Type B pancreatic cell (in vitro differentiated cells): ENCODE measurements at places on chromosomes 16 and 17. TPM values are rescaled to one million over a fixed set of nuclear protein-coding genes. Genes with fewer than 3 reads are reported as not detected.

Gene OR4D1
- not detected in 2 replicates for total RNA-seq

Gene NCBP3
- total RNA-seq, result 54.9 and 58.2 TPM in 2 replicates

Gene WRAP53
- total RNA-seq, result 10.2 and 22.1 TPM in 2 replicates

Gene LRRC37A
- total RNA-seq, result 2.3 and 3.8 TPM in 2 replicates

Gene CTRB1
- not detected in 2 replicates for total RNA-seq

Gene FAM20A
- total RNA-seq, result 11.5 and 24.8 TPM in 2 replicates

Gene SMPD3
- total RNA-seq, result 4.5 and 9.8 TPM in 2 replicates

Gene SEPTIN12
- total RNA-seq, result not detected in 2 replicates

Gene PDE6G
- total RNA-seq, result 0.97 TPM in 1 of 2 replicates, not detected in the other

Gene SULT1A3
- 27.7 and 33.0 TPM in 2 replicates for total RNA-seq

Gene MT1G
- total RNA-seq, result 2.8 and 4.8 TPM in 2 replicates

DNA sequence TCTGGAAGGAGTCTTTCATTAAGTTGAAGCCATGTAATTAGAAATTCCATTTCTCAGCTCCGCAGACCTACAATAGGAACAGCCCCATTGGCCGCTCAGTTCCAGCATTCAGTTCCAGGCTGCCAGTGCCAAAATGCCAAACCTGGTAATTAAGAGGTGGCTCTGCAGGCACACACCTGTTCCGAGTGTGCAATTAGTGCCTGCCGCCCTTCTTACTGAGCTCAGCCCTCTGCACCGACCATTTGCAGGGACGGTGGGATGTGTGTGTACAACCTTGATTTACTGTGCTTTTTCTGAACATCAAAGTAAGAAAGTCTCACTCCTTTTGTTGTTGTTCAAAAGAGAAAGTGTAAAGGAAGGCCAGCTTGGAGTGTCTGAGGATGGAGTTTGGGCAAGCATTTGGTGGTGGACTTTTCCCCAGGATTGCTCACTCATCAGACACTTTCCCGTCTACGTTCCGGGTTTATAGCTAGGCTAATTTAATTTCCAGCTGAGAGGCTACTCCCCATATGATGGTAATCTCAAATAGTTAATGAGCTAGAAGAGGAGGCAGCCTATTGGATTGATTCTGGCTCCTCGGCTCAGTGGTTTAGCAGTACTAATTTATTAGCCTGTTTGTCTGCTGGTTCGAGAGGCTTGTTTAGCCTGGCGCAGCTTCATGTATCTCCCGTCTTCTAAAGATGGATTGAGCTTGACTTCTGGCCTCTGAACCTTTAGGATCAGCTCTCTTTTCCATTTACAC, 20.0 kb downstream of the HS3ST3B1 start:
- H3K27me3 ChIP-seq, result peaks cover 29% of the 10 kb centered on the region
- peaks cover 3% of the 10 kb centered on the region for H3K36me3 ChIP-seq
- DNase-seq, result no peak
- H3K27ac ChIP-seq, result no peak overlapping the region

DNA sequence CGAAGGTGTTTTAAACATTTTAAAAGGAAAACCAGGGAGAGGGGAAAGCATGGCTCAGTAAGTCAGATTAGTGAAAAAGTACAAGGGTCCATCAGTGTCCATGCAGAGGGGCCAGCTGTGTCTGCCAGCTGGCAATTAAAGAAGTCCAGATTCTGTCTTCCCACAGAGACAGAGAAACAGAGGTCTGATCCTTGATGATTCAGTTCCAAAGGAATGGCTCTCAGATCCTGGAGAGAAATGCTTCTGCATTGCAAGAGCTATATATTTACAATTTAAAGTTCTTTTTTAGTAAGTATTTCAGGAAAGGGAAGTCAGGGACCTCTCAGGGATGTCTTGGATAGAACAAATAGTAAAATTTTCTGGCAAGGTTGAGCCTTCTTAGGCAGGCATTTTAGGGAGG, 56.2 kb downstream of the HSD17B2 start:
- no peak overlapping the region for H3K4me3 ChIP-seq
- no peaks in the 10 kb centered on the region for H3K36me3 ChIP-seq
- H3K4me1 ChIP-seq, result no peaks in the 10 kb centered on the region
- DNase-seq, result no peak

DNA sequence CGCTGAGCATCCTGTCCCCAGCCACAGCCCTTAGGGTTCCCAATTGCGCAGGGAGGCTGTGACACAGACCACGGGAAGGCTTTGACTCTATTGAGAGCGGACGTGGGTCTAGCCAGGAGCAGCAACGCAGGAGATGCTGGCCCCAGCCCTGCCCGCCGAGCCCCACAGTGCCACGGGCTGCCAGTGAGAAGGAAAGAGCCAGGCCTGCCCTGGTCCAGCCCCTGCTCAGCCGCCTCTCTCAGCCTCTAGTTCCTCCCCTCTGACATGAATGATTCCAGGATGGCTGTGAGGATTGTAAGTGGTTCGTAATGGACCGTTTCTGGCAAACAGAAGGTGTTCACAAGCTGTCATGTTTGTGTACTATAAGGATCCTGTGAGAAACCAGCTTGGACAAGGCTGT, 2.5 kb downstream of the BHLHA9 start:
- H3K27me3 ChIP-seq, result peaks cover 22% of the 10 kb centered on the region
- H3K4me1 ChIP-seq, result peaks cover 4% of the 10 kb centered on the region
- DNase-seq, result no peak

GRCh38 chr17:42784811-42785592, 4.6 kb downstream of the WNK4 start:
- H3K4me1 ChIP-seq, result peaks cover 6% of the 10 kb centered on the region
- H3K36me3 ChIP-seq, result peaks cover 6% of the 10 kb centered on the region
- no peak for DNase-seq
- no peak overlapping the region for H3K27ac ChIP-seq
- H3K27me3 ChIP-seq, result peaks cover 55% of the 10 kb centered on the region

DNA sequence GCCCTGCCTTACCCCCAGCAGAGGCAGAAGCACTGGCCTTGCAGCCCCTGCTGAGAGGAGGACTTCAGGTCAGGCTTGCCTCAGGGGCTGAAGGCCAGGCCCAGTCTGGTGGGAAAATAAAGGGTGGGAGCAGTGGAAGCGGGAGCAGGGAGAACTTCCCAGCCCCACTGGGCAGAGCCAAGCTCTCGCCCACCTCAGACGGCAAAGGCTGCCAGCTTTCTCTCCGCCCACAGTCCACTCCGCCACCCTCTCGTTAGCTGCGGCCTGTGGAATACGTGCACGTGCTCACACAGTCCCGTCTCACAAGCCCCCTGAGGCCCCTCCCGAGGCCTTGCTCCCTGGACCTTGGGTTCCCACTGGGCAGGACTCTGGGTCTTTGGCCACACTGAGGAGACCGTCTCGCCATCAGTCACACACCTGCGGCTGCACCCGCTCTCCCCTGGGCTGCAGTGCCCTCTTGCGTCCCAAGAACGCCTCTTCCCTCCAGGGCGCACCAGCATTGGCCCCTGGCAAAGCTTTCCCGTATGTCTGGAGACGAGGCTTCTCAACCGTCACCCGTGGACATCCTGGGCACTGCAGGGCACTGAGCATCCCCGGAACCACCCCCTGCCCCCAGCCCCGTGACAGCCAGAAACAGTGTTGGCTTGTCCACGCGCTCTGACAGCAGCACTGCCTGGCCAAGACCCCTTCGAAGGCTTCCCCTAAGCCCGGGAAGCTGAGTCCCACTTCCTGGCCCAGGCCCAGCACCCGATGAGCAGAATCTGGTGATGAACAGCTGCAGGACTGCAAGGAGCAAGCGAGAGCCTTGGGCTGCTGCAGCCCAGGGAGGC, 8.3 kb downstream of the MRPL28 start:
- H3K4me3 ChIP-seq, result no peak overlapping the region
- peaks cover 3% of the 10 kb centered on the region for H3K27me3 ChIP-seq
- peaks cover 2% of the 10 kb centered on the region for H3K36me3 ChIP-seq
- no peak for DNase-seq
- no peak overlapping the region for H3K27ac ChIP-seq
- peaks cover 6% of the 10 kb centered on the region for H3K4me1 ChIP-seq

- peaks cover 52% of the 10 kb centered on the region for H3K4me1 ChIP-seq
- H3K27ac ChIP-seq, result peak overlapping the region; percentile 65
- H3K27me3 ChIP-seq, result peaks cover 49% of the 10 kb centered on the region
- H3K4me3 ChIP-seq, result peak overlapping the region; percentile 93
- no peak for DNase-seq
These were observed 2.8 kb downstream of the WNT3 start for GRCh38 chr17:46815474-46816353.

GRCh38 chr17:4919511-4920047, 12.5 kb upstream of the GP1BA start:
- no peaks in the 10 kb centered on the region for H3K4me1 ChIP-seq
- H3K36me3 ChIP-seq, result no peaks in the 10 kb centered on the region
- no peak overlapping the region for H3K4me3 ChIP-seq
- no peak for DNase-seq
- H3K27me3 ChIP-seq, result no peaks in the 10 kb centered on the region

GRCh38 chr16:12985516-12985915, 84.1 kb downstream of the SHISA9 start:
- no peak overlapping the region for H3K4me3 ChIP-seq
- no peaks in the 10 kb centered on the region for H3K36me3 ChIP-seq
- H3K27me3 ChIP-seq, result peaks cover 4% of the 10 kb centered on the region
- H3K4me1 ChIP-seq, result no peaks in the 10 kb centered on the region
- DNase-seq, result no peak

DNA sequence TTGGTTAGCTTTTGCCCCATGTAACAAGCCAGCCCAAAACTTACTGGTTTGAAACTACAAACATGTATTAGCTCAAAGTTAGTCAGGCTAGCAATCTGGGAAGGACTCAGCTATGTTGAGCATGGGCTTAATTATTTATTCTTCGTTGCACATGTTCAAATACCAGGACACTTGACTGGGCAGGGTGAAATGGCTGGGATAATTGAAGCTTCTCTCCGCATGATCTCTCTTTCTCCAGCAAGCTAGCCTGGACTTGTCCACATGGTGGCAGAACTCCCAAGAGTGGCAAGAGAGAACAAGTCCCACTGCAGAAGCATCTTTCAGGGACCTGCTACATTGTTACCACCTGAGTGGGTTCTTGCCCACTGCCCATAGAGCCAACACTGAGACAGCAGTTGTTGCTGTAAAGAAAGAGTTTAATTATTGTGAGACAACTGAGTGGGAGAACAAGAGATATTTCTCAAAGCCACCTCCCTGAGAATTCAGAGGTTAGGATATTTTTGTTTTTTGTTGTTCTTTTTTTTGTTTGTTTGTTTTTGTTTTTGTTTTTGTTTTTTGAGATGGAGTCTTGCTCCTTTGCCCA, 16.8 kb upstream of the ATF7IP2 start:
- H3K4me3 ChIP-seq, result no peak overlapping the region
- H3K27ac ChIP-seq, result no peak overlapping the region
- H3K4me1 ChIP-seq, result peaks cover 10% of the 10 kb centered on the region

GRCh38 chr16:30651124-30652004, 604 bp downstream of the PRR14 start:
- H3K4me3 ChIP-seq, result peak overlapping the region; percentile 99
- H3K4me1 ChIP-seq, result peaks cover 11% of the 10 kb centered on the region
- H3K27ac ChIP-seq, result peak overlapping the region; percentile 91
- H3K36me3 ChIP-seq, result peaks cover 2% of the 10 kb centered on the region
- H3K27me3 ChIP-seq, result no peaks in the 10 kb centered on the region

DNA sequence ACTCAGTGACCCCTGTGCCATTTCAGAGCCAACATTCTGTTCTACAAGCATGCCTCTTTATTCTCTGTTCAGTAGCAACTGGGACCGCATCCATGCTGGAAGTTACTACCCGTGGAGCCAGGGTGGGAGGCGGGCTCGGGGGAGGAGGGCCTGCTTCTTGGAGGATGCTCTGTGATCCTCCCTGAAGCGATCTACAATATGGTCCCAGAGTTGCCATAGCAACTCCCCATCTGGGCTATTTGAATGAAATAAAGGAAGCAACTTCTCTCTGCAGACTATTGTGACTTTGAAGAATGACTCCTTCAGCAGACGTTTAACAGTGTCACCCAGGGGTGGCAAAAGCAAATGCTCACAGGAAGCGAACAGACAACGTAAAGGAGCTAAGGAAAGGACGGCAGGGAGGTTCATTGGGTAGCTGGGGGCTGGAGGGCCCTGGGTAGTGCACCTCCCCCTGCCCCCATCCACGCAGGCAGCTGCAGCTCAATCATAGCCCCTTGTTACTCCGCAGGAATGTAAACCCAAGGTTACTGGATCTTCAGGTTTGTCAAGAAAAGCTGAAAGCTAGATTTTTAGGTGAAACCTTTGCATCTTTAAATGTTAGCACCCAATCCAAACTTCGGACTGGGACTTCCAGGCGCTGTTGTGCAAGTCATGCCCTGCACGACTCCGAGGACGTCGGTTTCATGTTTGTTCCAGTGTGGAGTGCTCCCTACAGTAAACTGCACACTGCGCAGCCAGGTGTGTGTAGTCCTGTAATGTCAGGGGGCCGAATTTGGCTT, 51.1 kb upstream of the MEAK7 start:
- no peaks in the 10 kb centered on the region for H3K36me3 ChIP-seq
- peaks cover 23% of the 10 kb centered on the region for H3K4me1 ChIP-seq
- no peaks in the 10 kb centered on the region for H3K27me3 ChIP-seq
- H3K4me3 ChIP-seq, result peak overlapping the region; percentile 76
- no peak for DNase-seq
- H3K27ac ChIP-seq, result peak overlapping the region; percentile 91

DNA sequence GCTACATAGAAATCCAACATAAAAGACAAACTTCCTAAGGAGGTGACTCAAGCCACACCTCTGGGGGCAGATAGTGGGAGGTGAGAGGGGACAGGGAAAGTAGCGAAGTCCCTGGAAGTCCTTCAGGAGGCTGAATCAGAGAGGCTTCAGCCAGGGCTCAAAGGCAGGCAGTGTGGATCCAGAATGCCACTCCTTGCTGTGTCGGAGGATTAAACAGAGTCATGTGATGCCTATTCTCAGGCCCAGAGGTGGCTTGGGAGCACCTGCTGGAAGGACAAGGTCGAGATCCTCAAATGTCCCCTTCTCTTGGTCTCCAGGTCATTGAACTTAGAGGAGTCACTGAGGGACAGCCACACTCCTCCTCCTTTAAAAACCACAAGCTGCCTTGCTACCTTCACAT, 391.1 kb downstream of the SOX9 start:
- no peak overlapping the region for H3K27ac ChIP-seq
- H3K4me3 ChIP-seq, result no peak overlapping the region
- peaks cover 69% of the 10 kb centered on the region for H3K4me1 ChIP-seq
- DNase-seq, result no peak
- no peaks in the 10 kb centered on the region for H3K27me3 ChIP-seq
- H3K36me3 ChIP-seq, result peaks cover 11% of the 10 kb centered on the region

- peaks cover 16% of the 10 kb centered on the region for H3K4me1 ChIP-seq
- H3K27me3 ChIP-seq, result no peaks in the 10 kb centered on the region
- no peak overlapping the region for H3K27ac ChIP-seq
- no peak for DNase-seq
- H3K4me3 ChIP-seq, result no peak overlapping the region
- H3K36me3 ChIP-seq, result peaks cover 7% of the 10 kb centered on the region
These were observed 143.0 kb downstream of the FTO start for GRCh38 chr16:53846971-53847370.

GRCh38 chr17:7429722-7430121, 1.1 kb downstream of the SPEM3 start:
- no peaks in the 10 kb centered on the region for H3K27me3 ChIP-seq
- H3K27ac ChIP-seq, result no peak overlapping the region
- no peak for DNase-seq
- H3K36me3 ChIP-seq, result no peaks in the 10 kb centered on the region
- no peaks in the 10 kb centered on the region for H3K4me1 ChIP-seq
- H3K4me3 ChIP-seq, result no peak overlapping the region

GRCh38 chr16:67000384-67001351, 12.3 kb downstream of the CES4A start:
- H3K4me1 ChIP-seq, result no peaks in the 10 kb centered on the region
- peaks cover 3% of the 10 kb centered on the region for H3K36me3 ChIP-seq
- H3K27ac ChIP-seq, result peak overlapping the region; percentile 46
- peaks cover 53% of the 10 kb centered on the region for H3K27me3 ChIP-seq
- H3K4me3 ChIP-seq, result peak overlapping the region; percentile 86
- no peak for DNase-seq
